ENCODE measurements at places on chromosomes 3 and 15. TPM values are rescaled to one million over a fixed set of nuclear protein-coding genes. Genes with fewer than 3 reads are reported as not detected.

- DNase-seq = no peak
- no peak overlapping the region for H3K4me3 ChIP-seq
- H3K27me3 ChIP-seq = peaks cover 43% of the 10 kb centered on the region
Observed at GRCh38 chr15:89377842-89378295, 43.2 kb upstream of the POLG start.

The THSD4 gene
- 41.2 TPM for total RNA-seq

The PLSCR5 gene
- total RNA-seq = not detected

- no peak for DNase-seq
- no peaks in the 10 kb centered on the region for H3K27me3 ChIP-seq
- H3K4me1 ChIP-seq = peaks cover 12% of the 10 kb centered on the region
- no peak overlapping the region for H3K4me3 ChIP-seq
- H3K36me3 ChIP-seq = no peaks in the 10 kb centered on the region
Observed at GRCh38 chr15:61047783-61048182, 181.3 kb downstream of the RORA start.

The TNIK gene
- 9.0 TPM for total RNA-seq

The ISLR2 gene
- 2.6 TPM for total RNA-seq

DNA sequence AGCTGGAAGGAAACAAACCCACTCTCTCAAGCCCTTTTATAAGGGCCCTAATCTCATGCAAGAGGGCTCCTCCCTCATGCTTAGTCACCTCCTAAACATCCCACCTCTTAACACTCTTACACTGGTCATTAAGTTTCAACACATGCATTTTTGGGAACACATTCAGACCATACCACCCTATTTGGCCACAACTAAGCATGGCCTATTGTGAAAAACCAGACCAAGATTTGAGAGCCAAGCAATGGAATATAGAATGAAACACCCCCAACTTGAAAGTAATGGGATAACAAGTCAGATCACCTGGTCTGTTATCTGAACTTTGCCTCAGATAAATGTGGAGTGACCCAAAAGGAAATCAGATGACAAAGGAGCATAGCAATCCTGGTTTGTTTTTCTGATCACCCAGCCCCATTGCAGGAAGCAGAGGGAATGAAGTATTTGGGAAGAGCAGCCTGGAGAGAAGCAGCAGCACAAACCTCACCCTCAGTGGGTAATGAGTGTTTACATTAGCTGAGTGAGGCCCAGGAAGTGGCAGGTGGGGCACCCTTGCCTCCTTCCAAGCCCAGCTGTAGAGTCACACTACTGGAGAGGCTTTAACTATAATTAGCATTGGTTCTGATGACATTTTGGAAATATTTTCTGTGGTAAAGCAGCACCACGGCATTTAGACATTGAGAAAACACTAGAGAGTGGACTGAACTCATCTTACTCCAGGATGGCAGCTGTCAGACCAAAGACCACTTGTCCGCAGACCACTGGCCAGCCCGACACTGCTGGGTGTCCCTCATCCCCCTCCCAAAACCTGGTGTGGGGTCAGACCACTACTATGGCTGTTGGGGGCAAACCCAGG lies 48.8 kb upstream of the PRTG start:
- no peak overlapping the region for H3K4me3 ChIP-seq
- DNase-seq = no peak
- no peak overlapping the region for H3K27ac ChIP-seq
- H3K4me1 ChIP-seq = no peaks in the 10 kb centered on the region
